ENCODE measurements at places on chromosomes 1 and 21. TPM values are rescaled to one million over a fixed set of nuclear protein-coding genes. Genes with fewer than 3 reads are reported as not detected.

GRCh38 chr1:12454406-12455391 is 163.3 kb downstream of the DHRS3 start:
- no peak for DNase-seq

The CGN gene
- total RNA-seq: 62.5 TPM

GRCh38 chr1:84721152-84721551 is 30.9 kb upstream of the SSX2IP start:
- DNase-seq: no peak

- DNase-seq: peak; percentile 33
Measured at GRCh38 chr1:145892486-145893087, 6.9 kb upstream of the ANKRD35 start.

The MAN1C1 gene
- total RNA-seq: 19.7 TPM

- no peak for DNase-seq
Measured at GRCh38 chr1:25195835-25196234, 36.5 kb downstream of the SYF2 start.

GRCh38 chr1:203858055-203858454 is 3.3 kb upstream of the SNRPE start:
- DNase-seq: no peak

DNA sequence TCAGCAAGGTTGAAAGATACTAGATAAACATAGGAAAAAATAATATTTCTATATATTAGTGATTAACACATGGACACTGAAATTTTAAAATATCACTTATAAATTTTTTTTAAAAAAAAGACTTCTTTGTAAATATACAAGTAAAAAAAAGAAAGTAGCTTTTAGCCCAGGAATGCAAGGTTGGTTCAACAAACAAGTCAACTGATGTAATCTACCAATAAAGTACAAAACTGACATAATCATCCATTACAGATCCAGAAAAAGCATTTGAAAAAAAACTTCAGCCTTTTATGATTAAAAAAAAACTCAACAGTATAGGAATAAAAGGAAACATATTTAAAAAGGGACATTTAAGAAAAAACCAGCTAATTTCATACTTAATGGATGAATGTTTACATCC is 48.4 kb downstream of the TRMT1L start:
- no peak for DNase-seq

The FCGR3B gene
- total RNA-seq: 18.9 TPM

DNA sequence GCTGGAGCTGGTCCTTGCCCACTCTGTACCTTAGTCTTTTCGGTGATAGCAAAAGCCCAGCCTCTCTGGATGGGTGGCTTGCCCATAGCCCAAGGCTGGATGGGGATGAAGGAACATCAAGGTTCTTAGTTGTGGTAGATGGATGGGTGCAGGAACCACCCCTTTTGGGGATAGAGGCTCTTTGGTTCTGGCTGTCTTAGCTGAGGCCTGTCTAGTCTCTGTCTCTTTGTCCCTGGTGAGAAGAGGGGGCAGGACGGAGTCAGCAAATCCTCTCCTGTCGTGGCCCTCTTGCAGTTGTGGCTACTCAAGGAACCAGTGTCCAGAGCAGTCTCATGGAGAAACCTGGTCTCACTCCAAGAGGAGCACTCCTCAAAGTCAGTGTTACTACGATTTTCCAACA is 8.5 kb downstream of the VANGL2 start:
- DNase-seq: no peak

The NBPF11 gene
- 14.9 TPM for total RNA-seq

DNA sequence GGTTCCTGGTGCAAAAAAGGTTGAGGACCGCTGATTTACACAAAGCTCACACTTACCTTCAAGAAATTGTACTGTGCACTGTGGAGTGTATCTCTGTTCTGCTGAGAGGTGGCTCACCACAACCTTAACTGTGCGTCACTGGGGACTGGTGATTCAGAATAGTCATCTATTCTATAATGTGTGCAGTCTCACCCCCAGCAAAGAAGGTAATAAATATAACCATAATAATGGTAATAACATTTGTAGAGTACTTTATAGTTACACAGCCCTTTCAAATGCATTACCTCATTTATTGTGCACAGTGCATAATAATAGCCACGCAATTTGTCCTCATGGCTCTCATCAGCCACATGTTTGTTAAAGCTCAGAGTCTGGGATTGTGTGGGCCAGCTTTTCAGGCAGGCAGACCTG is 59.4 kb upstream of the DUSP10 start:
- no peak for DNase-seq

DNA sequence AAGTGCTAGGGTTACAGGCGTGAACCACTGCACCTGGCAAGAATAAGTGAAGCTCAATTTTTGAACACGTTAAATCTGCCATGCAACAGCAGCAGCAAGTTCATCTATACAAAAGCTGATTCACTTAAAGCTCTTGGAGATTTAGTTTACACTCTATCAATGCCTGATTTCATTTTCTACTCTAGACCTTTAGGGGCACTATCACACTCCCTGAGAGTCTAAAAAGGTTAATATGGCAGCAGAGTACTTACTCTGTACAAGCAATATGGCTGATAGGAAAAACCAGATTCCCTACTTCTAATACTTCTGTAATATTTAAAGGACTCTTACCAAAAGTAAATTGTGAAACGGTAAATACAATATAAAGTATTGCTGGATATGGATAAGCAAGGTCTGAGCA is 4.8 kb downstream of the RBM34 start:
- DNase-seq: no peak

GRCh38 chr21:33231526-33231925 is 1.8 kb downstream of the IFNAR2 start:
- DNase-seq: no peak

- DNase-seq: no peak
Measured at GRCh38 chr1:100232156-100232555, 17.5 kb downstream of the DBT start.

DNA sequence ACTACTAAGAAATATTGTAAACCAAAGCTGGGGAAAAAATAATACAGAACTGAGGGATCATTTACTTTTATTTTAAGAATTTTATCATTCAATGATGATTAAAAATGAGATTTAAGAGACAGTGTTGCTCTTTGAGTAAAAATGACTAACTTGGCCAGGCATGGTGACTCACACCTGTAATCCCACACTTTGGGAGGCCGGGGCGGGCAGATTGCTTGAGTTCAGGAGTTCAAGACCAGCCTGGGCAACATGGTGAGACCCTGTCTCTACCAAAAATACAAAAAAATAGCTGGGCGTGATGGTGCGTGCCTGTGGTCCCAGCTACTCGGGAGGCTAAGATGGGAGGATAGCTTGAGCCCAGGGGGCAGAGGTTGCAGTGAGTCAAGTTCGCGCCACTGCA is 21.8 kb upstream of the PLEKHO1 start:
- DNase-seq: no peak

The CAMTA1 gene
- total RNA-seq: 63.4 TPM

The ZNF593OS gene
- total RNA-seq: not detected

GRCh38 chr1:95007687-95008086 is 65.1 kb downstream of the ALG14 start:
- DNase-seq: no peak

DNA sequence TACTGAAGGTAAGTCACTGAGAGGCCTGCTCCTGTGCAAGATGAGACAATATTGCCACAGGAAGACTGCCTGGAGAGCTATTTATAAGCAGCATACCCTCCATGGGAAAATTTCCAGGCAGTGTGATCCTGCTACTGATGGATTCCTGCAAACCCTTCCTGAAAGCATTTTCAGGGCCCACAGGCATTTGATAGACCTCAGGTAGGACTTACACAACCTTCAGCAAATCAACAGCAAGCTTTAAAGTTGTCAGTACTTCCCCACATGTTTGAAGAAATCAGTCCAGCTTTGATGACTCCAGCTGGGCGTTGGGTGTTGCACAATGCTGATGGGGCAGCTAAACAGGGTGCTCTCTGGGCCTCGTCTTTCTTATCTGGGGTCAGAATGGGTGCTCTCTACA is 108.8 kb downstream of the PLXNA2 start:
- no peak for DNase-seq

The DCST2 gene
- total RNA-seq: 1.5 TPM

The INTS7 gene
- 15.9 TPM for total RNA-seq

GRCh38 chr1:8976338-8976737 is 30.7 kb downstream of the CA6 start:
- no peak for DNase-seq

GRCh38 chr1:212520299-212520698 is 87.6 kb downstream of the NENF start:
- no peak for DNase-seq

DNA sequence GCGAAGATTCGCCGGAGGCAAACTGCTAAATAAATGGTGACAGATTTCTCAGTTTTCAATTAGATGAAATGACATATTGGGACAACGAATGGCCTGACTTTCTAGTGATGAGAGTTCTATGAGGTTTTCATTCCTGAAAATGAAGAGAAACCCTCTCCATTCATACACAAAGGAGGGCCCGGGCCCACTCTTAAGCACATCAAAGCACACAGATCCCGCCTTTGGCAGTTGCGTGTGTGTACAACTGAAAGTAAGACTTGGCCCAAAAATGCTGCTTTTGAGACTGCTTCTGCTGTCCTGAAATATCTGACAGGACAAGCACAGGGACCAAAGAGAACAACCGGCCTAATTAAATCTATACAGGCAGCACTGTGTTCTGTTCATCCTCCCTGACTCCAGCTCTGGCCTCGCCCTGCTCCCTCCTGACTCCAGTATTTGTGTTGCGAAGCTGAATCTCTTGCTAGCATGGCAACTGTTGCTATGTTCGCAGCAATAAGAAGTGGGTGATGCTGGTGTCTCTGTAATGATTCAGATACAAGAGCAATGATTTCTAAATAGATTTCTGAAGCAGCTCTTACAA is 7.4 kb downstream of the LRRC53 start:
- no peak for DNase-seq

The TNNT2 gene
- 6.4 TPM for total RNA-seq

DNA sequence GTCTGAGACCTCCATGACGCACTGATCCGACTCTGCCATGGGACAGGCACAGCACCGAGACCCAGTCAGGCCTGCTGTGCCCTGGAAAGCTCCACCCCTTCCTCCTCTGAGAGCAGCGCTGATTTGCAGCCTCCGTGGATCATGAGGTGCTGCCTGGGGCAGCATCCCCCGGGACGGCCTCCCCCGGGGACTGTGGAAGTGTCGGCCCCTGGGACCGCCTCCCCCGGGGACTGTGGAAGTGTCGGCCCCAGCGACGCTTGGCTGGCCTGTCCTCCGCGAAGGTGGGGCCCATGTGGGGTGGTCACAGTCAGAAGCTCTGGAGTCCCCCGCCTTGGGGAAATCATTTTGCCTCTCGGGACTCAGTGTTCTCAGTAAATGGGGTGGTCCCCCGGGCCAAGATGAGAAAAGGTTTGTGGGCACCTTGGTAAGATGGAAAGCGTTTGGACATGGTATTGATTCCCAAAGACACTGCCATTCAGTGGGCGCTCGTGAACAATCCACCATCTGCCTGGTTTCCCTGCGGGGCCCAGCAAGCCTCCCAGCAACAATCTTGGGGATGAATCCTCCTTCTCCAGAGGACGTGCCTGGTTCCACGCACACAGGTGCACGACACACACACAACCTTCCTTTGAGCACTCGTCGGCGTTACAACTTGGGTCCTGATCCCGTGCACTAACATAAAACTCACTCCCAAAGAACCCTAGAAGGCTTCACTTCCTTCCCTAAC is 3.0 kb downstream of the TFF2 start:
- DNase-seq: peak; percentile 35

DNA sequence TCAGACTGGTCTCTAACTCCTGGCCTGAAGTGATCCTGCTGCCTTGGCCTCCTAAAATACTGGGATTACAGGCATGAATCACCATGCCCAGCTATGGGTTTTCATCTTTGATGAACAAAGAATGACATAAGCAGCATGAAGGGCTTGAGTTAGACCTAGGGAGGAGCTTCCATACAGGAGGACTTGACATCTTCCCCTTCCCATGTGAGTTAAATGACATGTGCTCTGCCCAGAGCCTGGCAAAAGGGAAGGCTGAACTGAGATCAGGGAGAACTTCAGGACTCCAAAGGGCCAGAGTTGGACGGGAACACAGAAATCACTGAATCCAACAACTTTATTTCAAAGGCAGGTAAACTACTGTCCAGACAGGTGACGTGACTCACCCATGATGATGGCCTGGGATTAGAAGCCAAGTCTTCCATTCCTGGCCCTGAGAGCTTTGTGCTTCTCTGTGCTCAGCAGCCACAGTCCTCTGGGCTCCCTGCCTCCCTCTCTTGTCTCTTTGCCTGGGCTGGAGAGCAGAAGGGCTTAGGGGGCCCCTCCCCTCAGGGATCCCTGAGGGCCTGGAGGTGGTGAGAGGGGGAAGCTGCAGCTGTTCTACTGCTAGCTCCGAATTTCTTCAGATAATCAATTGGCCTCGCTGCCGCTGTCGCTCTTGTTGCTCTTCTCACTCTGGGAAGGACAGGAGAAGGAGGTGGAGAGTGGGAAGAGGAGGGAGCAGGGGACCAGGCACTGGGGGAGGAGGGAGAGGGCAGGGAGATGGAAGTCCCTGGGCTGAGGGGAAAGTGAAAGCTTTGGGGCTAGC is 7.6 kb downstream of the NHLH1 start:
- no peak for DNase-seq

DNA sequence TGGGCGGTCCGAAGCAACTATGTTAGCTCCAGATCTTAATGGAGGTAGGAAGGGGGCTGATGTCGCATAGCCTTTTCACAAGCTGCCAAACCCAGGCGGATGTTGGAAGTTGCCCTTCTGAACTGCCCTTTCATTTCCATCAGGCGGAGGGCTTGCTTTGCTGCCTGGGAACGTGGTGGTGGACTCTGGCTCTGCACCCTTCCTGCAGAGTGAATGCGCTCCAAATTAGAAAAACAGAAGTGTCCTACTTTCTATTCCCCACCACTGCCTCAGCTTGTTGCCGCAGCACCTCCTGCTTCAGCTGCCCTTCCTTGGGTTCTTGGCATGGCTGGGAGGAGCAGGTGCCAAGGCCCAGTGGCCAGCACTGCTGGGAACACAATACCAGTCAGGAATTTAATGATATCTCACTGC is 60.6 kb downstream of the AK4 start:
- no peak for DNase-seq

- no peak for DNase-seq
Measured at GRCh38 chr1:243457363-243457982, 201.6 kb downstream of the SDCCAG8 start.

DNA sequence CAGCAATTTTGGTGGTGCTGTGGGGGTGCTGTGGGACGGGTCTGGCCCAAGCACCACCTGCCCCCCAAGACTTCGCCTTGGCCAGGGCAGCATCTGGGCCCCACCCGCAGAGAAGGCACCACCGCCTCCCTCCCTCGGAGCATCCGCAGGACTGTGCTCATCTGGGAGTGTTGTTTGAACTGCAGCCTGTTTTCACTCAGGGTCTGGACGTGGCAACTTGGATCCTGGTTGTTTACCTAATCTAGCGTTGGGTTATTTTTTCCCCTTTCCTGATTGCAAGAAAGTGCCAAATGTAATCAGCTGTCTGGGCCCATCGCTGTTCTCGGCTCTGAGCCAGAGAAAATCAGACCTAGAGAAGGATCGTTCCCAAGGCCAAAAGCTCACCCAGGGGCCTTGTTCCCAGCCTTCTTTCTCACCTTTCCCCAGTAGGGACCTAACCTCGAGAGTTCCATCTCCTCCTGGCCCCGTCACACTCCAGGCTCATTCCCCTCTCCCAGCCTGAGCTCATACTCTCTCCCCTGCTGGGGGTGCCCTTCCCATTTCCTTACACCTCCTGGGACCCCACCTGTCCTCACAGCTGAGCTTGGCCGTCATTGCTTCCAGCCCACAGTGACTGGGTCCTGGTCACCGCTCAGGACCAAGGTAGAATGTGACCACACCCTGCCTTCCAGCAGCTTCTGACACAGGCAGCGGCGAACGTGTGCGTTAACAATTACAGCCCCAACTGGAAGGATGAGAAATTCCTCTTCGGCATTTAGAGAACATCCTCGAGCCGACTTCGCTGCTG is 72.0 kb upstream of the FAM20B start:
- no peak for DNase-seq
